ENCODE measurements at places on chromosomes 2 and 18. TPM values are rescaled to one million over a fixed set of nuclear protein-coding genes. Genes with fewer than 3 reads are reported as not detected.

DNA sequence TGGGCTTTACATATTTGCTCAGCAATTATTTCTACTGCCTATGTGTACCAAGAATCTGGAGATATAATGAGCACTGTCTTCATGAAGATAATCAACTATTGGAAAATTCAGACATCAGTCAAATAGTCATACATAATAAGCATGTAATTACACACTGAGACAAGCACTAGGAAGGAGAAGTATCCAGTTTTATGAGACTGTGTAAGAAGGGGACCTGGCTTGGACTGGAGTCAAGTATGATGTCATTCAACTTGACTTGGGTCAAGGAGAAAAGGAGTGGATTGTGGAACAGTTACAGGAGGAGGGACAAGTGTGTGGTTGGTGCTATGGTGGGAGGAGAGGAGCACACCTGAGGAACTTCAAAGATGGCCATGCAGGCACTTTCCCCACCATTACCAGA, 419.8 kb upstream of the TRIB2 start:
- H3K4me1 ChIP-seq = peaks cover 52% of the 10 kb centered on the region
- no peak for DNase-seq
- H3K27me3 ChIP-seq = no peaks in the 10 kb centered on the region
- no peak overlapping the region for H3K27ac ChIP-seq

- peaks cover 15% of the 10 kb centered on the region for H3K36me3 ChIP-seq
- no peak overlapping the region for H3K27ac ChIP-seq
- H3K4me1 ChIP-seq = no peaks in the 10 kb centered on the region
- H3K4me3 ChIP-seq = no peak overlapping the region
- no peaks in the 10 kb centered on the region for H3K27me3 ChIP-seq
Observed at GRCh38 chr18:35661483-35662146, 80.1 kb downstream of the GALNT1 start.

The KRTCAP3 gene
- total RNA-seq = 3.5 TPM

DNA sequence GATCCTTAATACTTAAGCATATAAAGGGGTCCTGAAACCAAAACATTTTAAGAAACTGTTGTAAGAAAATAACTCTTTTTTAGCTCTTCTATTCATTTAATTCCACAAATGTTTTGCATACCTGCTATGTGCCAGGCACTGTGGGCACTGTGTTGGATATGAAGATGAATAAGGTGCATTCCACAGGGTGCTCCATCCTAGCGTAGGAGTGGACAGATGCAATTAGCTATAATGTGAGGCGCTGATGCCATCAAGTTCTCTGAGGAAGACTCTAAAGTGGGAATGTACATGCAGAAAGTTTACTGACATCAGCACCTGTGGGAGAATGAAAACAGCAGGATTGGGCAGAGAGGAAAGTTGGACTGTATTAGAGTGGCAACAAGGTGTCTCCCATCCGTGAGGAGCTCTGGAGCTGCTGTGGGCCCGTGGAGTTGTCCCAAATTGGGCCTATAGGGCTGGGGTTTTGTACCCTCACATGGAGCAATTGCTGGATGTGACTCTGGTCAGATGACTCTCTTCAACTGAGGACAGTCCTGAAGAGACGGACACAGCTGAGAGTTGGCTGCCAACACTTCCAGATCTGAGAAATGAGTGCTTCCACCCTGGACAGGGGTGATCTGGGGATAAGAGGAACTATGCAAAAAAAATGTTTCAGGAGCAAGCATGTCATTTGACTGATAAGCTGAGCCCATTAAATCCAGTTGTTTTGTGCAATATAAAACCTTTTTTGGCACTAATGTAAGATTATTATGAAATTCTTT, 22.3 kb downstream of the CD8A start:
- no peak overlapping the region for H3K27ac ChIP-seq
- peaks cover 11% of the 10 kb centered on the region for H3K4me1 ChIP-seq
- H3K36me3 ChIP-seq = peaks cover 28% of the 10 kb centered on the region
- H3K27me3 ChIP-seq = no peaks in the 10 kb centered on the region
- no peak for DNase-seq

The RMDN2 gene
- total RNA-seq = 1.3 TPM

DNA sequence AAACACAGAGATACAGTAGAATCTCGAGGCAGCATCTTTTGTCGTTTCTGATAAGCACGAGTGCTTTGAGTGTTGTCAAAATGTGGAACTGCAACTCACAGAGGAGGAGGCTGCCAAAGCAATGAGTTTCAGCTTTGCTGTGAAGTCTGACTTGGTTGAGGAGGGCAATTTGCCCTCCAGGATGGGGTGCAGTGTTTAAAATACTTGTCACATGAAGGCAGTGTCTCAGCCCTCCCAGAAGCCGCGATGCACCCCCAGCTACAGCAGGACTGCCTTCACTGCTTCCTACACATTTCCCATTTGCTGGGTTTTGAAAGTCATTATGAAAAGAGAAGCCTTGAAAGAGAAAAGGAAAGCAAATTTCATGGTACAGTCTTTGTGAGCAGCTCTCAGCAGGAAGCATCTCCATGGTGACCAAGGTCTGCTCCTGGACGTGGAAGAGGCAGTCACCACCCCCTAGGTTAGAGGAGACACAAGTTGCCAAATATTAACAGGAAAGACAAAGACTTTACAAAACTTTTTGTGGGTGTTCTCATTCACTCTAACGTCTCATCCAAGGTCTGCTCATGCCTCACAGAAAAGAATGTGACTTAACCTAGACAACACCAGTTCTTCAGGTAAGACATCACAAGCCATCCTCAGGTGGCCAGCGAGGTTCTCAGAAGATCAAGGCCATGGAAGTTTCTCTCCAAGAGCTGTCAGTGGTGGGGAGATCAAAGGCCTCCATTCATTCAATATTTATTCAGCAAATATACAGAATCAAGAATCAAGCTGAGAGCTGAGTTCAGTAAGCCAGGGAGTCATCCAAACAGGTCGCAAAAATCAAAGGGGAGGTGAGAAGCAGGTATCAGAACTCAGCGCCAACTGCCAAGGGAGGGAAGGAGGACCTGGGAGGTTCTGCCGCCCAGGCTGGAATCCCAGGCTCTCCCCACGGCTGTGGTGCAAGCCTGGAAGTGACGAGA, 476.0 kb downstream of the EIPR1 start:
- H3K27ac ChIP-seq = no peak overlapping the region
- H3K4me1 ChIP-seq = peaks cover 14% of the 10 kb centered on the region
- no peak overlapping the region for H3K4me3 ChIP-seq
- no peak for DNase-seq
- H3K36me3 ChIP-seq = no peaks in the 10 kb centered on the region
- H3K27me3 ChIP-seq = no peaks in the 10 kb centered on the region

GRCh38 chr2:215881582-215881981, 131.8 kb downstream of the MREG start:
- DNase-seq = no peak
- H3K4me3 ChIP-seq = no peak overlapping the region
- H3K36me3 ChIP-seq = no peaks in the 10 kb centered on the region
- H3K27ac ChIP-seq = no peak overlapping the region
- peaks cover 2% of the 10 kb centered on the region for H3K27me3 ChIP-seq

- no peaks in the 10 kb centered on the region for H3K4me1 ChIP-seq
- peaks cover 5% of the 10 kb centered on the region for H3K27me3 ChIP-seq
- H3K27ac ChIP-seq = no peak overlapping the region
Observed at GRCh38 chr2:42890791-42891355, 98.5 kb upstream of the HAAO start.

- H3K4me3 ChIP-seq = no peak overlapping the region
- H3K4me1 ChIP-seq = peaks cover 31% of the 10 kb centered on the region
- H3K27ac ChIP-seq = no peak overlapping the region
- H3K36me3 ChIP-seq = no peaks in the 10 kb centered on the region
- DNase-seq = no peak
Observed at GRCh38 chr2:111667001-111667400, 217.0 kb downstream of the ANAPC1 start.

DNA sequence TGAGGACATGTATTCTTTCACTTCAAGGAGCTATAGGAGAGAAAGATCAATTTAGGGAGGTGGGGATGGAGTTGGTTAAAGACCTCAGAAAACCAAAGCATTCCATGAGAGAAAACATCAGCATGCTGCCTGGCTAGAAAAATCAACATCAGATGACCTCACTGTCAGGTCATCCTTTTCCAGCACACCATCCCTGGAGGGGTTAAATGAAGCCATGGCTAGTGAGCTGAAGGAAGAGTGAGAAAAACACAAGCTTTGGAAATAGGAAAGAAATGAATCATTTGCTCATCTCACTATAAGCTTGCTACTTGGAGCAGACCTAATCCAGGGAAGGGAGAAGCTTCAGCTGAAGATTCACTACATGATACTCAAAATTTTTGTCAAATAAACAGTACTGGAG, 109.5 kb upstream of the ITGB6 start:
- H3K27ac ChIP-seq = no peak overlapping the region
- no peaks in the 10 kb centered on the region for H3K27me3 ChIP-seq
- H3K4me1 ChIP-seq = peaks cover 9% of the 10 kb centered on the region
- peaks cover 21% of the 10 kb centered on the region for H3K36me3 ChIP-seq
- DNase-seq = no peak

DNA sequence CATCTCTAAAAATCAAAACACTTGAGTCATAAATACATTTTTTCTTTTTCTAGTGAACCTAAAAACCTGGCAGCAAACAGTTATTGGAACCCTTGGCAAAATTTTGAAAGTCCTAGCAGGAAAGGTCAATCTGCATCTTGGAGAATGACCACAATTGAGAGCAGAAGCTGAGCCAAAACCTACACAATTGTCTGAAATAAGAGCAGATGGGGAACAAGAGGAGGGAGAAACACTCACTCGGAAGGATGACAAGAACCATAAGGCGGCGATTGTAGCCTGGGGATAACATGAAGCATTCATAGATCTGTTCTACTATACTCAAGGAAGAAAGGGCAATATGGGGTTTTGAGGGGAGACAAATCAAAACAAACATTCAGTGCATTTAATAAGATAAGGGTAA, 117.0 kb downstream of the CHN1 start:
- peaks cover 6% of the 10 kb centered on the region for H3K4me1 ChIP-seq
- H3K36me3 ChIP-seq = no peaks in the 10 kb centered on the region
- no peaks in the 10 kb centered on the region for H3K27me3 ChIP-seq
- no peak for DNase-seq
- no peak overlapping the region for H3K4me3 ChIP-seq

GRCh38 chr2:27652790-27653189, 10.6 kb downstream of the SUPT7L start:
- no peak for DNase-seq
- H3K27ac ChIP-seq = no peak overlapping the region
- peaks cover 47% of the 10 kb centered on the region for H3K36me3 ChIP-seq
- peaks cover 5% of the 10 kb centered on the region for H3K4me1 ChIP-seq
- no peaks in the 10 kb centered on the region for H3K27me3 ChIP-seq
- no peak overlapping the region for H3K4me3 ChIP-seq

The MYOM1 gene
- 0.22 TPM for total RNA-seq

DNA sequence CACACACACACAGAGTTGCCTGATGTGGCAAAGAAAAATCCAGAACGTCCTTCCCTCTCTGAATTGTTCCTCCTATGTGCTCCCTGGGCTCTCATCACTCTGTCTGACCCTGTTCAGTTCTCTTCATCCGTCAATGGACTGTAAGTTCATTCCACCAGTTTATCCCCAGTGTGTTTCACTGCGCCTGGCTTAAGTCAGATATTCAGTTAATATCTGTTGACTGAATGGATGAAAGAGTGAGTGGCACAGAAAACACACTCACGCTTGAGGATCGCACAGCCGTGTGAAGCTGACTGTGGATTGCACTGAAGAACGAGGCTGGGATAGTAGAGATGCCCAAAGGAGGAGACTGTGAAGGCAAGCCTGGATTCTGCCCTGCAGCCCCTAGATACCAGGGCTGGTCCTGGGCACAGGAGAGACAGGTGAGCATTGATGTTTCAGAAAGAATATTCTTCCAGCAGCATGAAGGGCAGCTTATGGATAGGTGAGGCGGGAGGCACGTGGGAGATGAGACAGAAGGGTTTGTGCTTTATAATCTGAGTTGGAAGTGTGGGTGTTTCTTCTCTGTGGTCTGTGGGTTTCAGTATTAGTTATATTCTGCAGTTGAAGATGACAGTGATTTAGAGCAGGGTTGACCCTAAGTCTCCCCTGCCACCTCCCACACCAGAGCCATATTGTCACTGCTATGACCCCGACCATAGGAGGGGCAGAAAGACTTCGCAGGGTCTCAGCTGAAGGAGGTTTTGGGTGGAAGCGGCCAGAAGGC, 129.9 kb downstream of the SOCS6 start:
- H3K27ac ChIP-seq = no peak overlapping the region
- DNase-seq = no peak
- H3K4me3 ChIP-seq = no peak overlapping the region
- no peaks in the 10 kb centered on the region for H3K27me3 ChIP-seq

DNA sequence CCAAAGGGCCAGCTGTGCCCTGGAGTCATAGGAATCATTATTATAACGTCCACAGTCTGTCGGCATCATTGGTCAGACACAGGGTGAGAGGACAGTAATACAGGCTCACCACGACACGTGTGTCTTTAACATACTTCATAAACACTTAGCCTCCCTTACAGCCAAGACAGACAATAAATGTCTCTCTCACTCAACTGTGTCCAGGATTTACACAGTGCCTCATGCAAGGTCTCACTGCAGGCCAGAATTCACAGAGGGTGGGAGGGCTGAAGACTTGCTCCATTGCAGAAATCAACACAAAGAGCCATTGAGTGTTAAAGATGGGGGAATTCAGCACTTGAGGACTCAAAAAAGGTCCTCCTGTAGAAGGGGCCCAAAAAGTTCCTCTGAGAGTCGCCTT, 210.5 kb downstream of the BCL2 start:
- peaks cover 16% of the 10 kb centered on the region for H3K27me3 ChIP-seq
- no peak overlapping the region for H3K4me3 ChIP-seq
- no peak overlapping the region for H3K27ac ChIP-seq

DNA sequence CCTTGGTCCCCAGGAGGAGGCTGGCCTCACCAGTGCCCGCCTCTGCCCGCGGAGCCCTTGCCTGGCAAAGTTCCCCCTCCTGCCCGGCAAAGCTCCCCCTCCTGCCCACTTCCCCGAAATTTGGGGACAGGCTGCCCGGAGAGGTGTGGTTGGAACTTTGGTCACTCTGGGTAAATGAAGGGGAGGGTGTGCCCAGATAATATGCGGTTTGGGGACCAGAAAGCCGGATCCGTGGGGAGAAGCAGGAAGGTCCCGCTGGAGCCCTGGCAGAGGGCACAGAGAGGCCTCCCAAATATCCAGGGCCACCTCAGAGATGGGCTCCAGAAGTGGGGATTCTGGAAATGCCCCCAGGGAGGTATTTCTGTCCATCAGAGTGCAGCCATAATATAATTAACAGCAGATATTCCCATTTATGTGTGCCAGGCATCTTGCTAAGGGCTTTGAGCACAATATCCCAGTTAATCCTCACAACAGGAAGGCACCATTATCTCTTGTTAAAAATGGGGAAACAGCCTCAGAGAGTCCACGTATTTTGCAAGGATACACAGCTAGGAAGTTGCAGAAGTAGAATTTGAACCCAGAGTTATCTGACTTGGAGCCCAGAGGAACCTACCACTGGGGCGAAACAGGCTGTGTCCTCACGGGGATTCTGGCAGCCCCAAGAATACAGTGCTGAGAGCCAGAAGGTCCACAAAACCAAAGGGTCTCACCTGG, 914 bp downstream of the STEAP3 start:
- H3K27ac ChIP-seq = no peak overlapping the region
- no peaks in the 10 kb centered on the region for H3K36me3 ChIP-seq
- H3K4me1 ChIP-seq = no peaks in the 10 kb centered on the region
- no peak overlapping the region for H3K4me3 ChIP-seq
- H3K27me3 ChIP-seq = peaks cover 40% of the 10 kb centered on the region

The FIGN gene
- not detected for total RNA-seq

Measured in activated T-helper 1 cell treated with anti-CD3 and anti-CD28 coated beads, Interleukin-12 subunit alpha, Interleukin-12 subunit beta, Interleukin-2, Interleukin-4 antibody, amounts not matched to agents 30 ng/mL and 10 ng/mL and 1 ng/mL, durations not matched to agents 14 hours and 24 hours and 36 hours (primary cell).